Uterine smooth muscle cell (primary cell): ENCODE measurements at places on chromosomes 2 and 18. TPM values are rescaled to one million over a fixed set of nuclear protein-coding genes. Genes with fewer than 3 reads are reported as not detected.

Gene PDK1
- total RNA-seq: 25.9 and 26.4 TPM in 2 replicates

Gene C2orf72
- 0.12 and 0.22 TPM in 2 replicates for total RNA-seq

Gene ANKRD29
- total RNA-seq: 2.3 and 6.1 TPM in 2 replicates

Gene MC5R
- not detected in 2 replicates for total RNA-seq

Gene STK17B
- 43.6 and 47.0 TPM in 2 replicates for total RNA-seq

Gene KCNE4
- 12.6 and 13.9 TPM in 2 replicates for total RNA-seq

Gene POTEF
- total RNA-seq: 0.22 TPM in 1 of 2 replicates, not detected in the other

Gene CD207
- not detected in 2 replicates for total RNA-seq

Gene MAP4K4
- 214 and 285 TPM in 2 replicates for total RNA-seq

Gene CAPN13
- total RNA-seq: not detected in 2 replicates
